ENCODE measurements at places on chromosomes 1 and 21.
A peak's percentile ranks its signal among the peaks of the same experiment; 100 is the strongest.

- DNase-seq: no peak
Observed at GRCh38 chr21:43734928-43735229, 15.9 kb downstream of the PDXK start.

GRCh38 chr1:100510451-100510850 is 27.5 kb upstream of the GPR88 start:
- DNase-seq: no peak

DNA sequence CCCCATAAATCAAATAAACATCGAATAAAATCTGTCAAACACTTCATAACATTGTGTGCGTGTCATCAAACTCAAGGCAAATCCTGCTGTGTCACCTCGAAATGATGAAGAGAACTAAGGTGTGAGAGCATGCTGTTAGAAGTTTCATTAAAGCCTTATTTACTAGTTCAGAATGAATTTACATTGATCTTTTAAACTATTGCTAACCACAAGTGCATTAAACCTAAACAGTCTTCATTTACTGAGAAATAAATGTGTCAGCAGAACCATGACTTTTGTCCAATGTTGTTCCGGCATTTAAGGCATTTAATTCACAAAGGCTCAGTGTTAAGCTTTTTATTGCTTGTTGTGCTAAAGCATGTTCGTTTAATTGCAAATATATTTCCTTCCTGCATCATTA is 474.4 kb downstream of the SETD4 start:
- no peak for DNase-seq

DNA sequence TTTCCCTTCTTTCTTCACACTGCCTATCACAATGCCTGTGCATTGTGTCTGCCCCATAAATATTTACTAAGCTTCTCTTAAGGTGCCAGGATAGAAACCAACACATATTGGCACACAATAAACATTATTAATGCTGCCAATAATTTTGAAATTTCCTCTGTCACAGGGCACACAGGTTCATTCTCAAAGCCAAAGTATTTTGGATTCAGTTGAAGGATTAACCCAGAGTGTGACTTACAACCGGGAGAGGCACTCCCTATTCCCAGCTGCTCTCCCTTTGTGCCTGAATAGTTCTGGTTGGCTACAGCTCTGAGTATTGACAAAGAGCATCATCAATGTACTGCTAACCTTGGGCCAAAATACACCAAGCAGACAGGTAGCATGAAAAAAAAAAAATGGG is 46.6 kb upstream of the ATP1A1 start:
- no peak for DNase-seq

GRCh38 chr1:25570798-25571521 is 27.6 kb downstream of the LDLRAP1 start:
- DNase-seq: no peak

DNA sequence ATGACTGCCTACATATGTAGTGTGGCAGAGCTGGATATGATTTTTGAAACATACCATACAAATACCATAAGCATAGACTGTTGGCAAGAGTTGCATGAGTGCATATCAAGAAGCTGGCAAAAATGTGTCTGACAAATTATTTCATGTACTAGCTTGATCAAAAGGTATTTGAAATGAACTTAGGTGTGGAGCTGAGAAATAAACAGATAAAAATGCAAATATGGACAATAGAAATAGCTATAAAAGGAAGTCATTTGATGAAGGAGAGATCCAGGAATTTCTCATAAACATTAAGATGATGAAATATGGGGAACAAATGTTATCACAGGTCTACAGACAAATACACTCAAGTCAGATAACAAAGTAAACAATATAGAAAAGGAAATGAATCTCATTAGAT is 609.1 kb downstream of the PTPRC start:
- no peak for DNase-seq

GRCh38 chr1:65149351-65150107 is 1.5 kb downstream of the AK4 start:
- DNase-seq: no peak

GRCh38 chr1:150476754-150477153 is 10.5 kb upstream of the TARS2 start:
- no peak for DNase-seq

DNA sequence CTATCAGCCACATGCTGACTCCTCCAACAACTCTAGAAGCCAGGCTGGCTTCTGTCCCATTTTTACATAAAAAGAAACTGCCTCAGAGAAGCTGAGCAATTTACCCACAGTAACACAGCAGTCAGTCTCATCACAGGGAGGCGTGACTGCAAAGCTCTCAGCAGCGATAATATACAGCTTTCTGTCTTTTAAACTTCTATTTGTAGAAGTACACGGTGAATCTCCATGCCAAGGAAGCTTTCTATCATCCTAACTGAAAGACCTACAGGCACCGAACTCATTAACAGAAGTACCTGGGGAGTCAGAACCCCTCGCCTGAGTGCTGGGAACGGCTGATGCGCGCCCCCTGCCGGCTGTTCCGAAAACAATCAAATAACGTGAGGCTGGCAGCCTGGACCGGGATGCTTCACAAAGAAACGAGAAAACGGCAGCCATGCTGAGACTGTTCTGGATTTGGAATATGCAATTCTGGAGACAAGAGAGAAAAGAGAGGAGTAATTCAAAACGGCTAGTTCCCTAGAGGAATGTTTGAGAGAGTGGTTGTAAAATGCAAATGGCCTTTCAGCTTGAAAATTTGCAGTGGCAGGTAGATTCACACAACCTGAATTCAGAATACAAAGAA is 43.5 kb upstream of the RAB4A start:
- peak; percentile 64 for DNase-seq

DNA sequence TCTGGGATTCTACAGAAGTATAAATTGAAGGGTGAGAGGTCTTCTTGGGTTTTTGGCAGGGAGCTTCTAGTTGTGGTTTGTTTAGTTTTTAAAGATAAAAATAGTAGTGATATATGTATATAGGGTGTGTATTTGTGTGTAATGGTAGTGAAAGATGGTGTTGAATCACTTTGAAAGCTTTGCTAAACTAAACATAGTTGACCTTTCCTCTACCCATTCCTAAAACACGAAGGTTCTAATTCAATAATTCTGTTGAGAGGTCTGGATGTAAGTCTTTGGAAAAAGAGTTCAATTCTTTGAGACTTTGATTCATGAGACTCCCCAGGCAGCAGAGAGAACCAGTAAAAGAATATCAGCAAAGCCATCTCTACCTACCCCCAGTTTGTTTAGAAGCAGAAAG is 247.9 kb upstream of the DUSP10 start:
- DNase-seq: no peak

GRCh38 chr1:15834406-15835204 is 12.9 kb upstream of the SPEN start:
- DNase-seq: peak; percentile 72

- no peak for DNase-seq
Observed at GRCh38 chr1:12057382-12057781, 5.7 kb upstream of the TNFRSF8 start.

- DNase-seq: no peak
Observed at GRCh38 chr1:205986292-205986691, 16.9 kb downstream of the RAB7B start.

GRCh38 chr1:234584926-234585325 is 25.1 kb downstream of the IRF2BP2 start:
- no peak for DNase-seq

- DNase-seq: no peak
Observed at GRCh38 chr1:223199094-223199647, 56.1 kb upstream of the TLR5 start.

DNA sequence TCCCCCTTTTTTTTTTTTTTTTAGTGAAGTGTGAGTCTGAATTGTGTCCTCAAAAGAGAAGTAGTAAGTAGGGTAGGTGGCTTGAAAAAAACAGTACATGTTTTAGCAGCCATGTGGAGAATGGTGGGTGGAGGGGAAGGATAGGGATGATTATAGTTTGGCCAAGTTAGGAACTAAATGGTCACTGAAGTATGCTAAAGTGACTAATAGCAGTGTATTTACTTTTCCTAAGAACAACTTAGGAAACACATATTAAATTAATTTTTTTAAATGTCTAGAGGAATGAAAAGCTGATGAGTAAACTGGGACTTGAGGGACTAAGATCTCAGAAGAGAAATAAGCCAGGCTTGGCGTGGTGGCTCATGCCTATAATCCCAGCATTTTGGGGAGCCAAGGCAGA is 55.5 kb downstream of the PLA2G4A start:
- DNase-seq: no peak

- DNase-seq: no peak
Observed at GRCh38 chr1:42779725-42780124, 5.1 kb upstream of the TMEM269 start.

DNA sequence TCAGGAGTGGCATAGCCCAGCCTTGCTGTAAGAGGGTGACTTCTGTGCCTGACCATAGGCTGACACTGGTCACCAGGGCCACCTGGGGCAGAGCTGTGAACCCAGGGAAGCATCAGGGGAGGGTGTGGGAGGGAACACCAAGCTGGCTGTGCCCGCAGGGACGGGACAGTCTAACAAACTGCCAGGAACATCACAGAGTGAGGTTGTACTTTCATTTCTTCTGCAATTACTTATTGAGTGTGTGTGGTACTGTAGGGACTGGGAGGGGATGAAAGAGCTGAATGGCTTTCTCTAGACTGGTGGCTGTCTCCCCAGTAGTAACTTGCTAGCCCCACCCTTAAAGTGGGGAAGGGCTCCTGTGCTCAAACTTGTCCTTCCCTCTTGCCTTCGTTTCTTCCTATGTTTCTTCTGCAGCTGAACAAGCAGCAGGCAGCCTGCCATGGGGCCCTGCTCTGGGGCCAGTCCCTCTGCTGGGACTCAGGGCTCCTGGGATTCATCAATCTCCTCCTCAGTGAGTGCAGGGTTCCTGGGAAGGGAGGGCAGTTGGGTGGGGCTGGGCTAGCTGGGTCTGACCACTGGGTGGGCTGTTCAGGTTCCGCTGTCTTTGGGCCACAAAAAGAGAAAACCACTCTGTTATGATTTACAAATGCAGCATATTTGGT is 39.7 kb upstream of the ETV3 start:
- DNase-seq: no peak

DNA sequence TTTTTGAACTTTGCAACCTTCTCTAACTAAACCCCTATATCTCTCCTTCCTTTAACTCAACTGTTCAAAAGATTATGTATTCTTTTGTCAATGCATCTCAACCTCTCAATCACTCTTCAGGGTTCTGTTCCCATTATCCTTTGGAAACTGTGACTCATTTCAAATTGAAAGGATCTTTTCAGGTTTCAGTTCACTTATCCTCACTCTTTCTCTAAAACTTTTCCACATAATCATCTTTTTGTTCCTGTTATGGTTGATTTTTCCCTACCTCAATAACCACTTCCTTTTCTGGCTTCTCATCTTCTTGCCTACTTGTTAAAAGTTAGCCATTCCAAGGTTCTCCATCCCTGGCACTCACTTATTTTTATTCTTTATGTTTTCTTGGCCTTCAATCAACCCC is 56.2 kb upstream of the NUF2 start:
- no peak for DNase-seq

DNA sequence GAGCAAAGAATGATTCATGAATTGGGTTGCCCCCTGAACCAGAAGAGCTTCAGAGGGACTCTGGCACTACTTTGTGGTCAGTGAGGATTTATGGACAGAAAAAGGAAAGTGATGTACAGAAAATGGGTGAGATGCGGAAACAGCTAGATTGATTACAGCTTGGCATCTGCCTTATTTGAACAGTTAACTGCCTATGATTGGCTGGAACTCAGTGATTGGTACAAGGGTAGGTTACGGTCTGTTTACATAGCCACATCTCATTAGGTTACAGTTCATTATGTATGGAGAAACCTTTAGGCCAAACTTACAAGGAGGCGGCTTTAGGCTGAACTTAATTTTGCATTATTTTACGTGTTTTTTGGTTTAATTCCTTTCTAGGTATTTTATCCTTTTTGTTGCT is 29.0 kb upstream of the RHOU start:
- DNase-seq: no peak

DNA sequence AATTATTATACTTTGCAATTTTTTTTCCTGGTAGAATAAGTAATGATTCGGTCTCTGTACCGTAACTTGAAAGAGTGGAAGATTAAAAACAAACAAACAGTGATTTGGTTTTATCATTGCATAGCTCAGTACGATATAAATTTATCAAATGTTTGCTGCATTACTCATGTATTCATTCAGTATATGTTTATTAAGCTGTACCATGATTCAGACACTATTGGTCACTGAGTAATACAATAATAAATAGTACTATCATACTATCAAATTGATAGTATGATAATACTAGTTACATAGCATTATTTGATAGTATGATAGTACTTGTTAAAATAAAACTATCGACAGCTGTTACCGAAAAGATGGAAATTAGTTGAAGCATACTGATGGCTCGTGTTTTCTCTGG is 12.1 kb downstream of the CENPF start:
- DNase-seq: no peak

- no peak for DNase-seq
Observed at GRCh38 chr21:36347962-36348328, 27.9 kb downstream of the MORC3 start.

DNA sequence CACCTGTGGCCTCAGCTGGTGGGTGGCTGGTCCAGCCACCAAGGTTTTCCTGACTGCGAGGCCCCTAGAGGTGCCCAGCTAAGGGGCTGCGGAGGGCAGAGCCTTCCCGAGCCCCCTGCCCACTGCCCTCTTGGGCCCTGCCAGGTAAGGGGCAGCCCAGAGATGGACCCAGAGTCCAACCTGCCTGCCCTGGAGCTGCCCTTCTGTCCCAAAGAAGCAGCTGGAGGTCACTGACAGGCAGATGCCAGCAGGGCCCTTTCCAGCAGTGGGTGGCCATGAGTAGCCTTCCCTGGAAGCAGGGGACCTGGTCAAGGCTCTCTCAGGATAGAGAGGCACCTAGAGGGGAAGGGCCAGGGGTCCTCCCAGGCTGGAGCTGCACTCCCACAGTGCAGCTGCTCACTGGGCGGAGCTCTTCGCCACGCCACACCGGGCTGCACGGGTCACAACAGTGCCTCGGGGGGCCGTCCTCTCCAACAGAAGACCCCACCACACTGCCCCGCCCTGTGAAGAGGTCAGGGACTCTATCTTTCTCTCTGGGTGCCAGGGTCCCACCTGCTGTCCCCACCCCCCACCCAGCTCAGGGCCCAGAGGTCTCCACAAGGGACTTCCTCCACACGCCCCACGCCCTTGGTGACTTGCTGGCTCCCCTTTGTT is 10.9 kb upstream of the GNB1 start:
- no peak for DNase-seq

- DNase-seq: no peak
Observed at GRCh38 chr1:231638647-231639046, 12.1 kb downstream of the DISC1 start.

GRCh38 chr1:2199042-2199810 is 4.7 kb upstream of the FAAP20 start:
- DNase-seq: peak; percentile 58

DNA sequence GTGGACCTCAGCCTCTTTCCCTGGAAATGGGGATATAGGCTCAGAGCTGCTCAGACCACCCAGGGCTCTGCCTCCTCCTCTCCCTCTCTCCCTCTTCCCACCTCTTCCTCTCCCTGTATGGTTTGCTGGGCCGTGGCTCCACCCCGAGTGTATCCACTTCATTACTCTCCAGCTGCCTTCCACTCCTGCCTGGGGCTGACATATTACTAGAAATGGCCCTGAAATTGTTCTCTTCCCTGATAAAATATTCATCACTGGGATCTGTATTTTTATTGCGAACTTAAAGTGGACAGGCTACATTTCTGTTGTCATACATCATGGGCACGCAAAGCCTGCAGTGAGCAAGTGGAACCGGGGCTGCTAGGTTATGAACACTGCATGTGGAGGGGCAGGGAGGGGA is 225.0 kb downstream of the HHAT start:
- DNase-seq: no peak

GRCh38 chr1:98669355-98670296 is 8.1 kb downstream of the SNX7 start:
- DNase-seq: no peak
